ENCODE measurements at places on chromosomes 6 and 20. TPM values are rescaled to one million over a fixed set of nuclear protein-coding genes. Genes with fewer than 3 reads are reported as not detected.

The MATN4 gene
- total RNA-seq = 0.30 TPM

The TOX2 gene
- 0.44 TPM for total RNA-seq

The ETV7 gene
- total RNA-seq = 9.8 TPM

The RSPO4 gene
- 0.28 TPM for total RNA-seq

The MYCT1 gene
- not detected for total RNA-seq

The RBM24 gene
- total RNA-seq = not detected

The CRISP2 gene
- total RNA-seq = not detected

The SOBP gene
- total RNA-seq = 1.2 TPM

The NHLRC1 gene
- total RNA-seq = 0.99 TPM

The FNDC11 gene
- 0.55 TPM for total RNA-seq

The PPP1R10 gene
- total RNA-seq = 140 TPM

The CHRNA4 gene
- not detected for total RNA-seq

The GMPR gene
- total RNA-seq = 14.0 TPM

DNA sequence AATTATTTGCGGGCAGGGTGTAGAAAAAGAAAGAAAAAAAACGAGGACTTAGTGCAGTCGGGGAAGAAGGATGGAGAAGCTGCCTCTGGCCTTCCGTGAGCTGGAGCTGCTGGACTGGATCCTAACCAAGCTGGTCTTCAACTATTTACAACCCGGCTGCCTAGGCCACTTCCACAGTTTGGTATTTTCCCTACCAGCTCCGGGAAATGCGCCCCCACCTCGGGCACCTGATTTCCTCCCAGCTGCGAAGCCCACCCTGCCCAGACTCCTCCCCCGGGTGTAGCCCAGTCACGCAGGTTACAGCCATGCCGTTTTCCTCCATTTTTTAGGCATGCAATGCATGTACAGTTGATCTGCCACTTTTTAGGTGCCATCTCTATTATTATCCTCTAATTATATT is 21.2 kb downstream of the THEMIS start:
- peak; percentile 55 for DNase-seq

- DNase-seq = no peak
Observed at GRCh38 chr6:161446296-161446925, 172.6 kb upstream of the AGPAT4 start.

DNA sequence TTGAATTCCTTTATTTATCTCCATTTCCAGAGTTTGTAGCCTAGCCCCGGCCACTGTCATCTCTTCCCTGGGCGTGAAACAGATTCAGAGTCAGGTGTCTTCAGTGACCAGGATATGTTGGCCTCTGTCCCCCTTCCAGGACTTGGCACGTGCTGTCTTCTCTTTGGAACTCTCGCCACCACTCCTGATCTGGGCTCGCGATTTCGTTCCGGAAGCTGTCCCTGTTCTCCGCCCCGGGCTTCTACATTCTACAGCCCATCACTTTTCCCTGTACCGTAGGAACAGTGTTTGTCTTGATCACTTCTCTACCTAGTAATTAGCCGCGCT is 739 bp downstream of the GSS start:
- no peak for DNase-seq

DNA sequence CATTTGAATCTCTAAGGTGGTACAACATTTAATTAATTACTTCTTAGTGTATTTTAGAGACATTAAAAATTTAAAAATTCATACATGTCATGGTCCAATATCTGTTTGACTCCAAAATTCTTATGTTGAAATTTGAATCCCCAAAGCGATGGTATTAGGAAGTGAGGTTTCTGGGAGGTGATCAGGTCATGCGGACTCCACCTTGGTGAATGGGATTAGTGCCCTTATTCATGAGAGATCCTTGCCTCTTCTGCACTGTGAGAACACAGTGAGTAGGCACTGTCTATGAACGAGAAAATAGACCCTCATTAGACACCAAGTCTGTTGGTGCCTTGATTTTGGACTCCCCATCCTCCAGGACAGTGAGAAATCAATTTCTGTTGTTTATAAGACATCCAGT is 254.7 kb downstream of the PTPRK start:
- DNase-seq = no peak

DNA sequence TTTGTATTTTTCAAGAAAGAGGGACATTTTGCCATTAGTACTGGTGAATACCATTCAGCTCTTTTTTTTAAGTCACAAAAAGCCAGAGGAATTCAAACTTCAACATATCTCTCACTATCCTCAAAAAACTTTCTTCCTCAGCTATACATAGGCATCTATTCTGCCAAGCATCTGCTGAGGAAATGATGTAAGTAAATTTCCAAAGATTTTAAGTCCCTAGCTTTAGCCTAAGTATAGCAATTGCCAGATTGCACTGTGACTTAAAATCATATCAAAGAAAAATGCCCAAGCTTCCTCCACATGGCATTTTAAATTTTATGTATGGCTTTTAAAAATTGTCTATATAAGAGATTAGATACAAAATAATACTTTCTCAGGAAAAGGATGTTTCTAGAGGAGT is 237.4 kb downstream of the EYS start:
- DNase-seq = no peak

GRCh38 chr6:165616116-165616515 is 46.9 kb downstream of the PDE10A start:
- no peak for DNase-seq

DNA sequence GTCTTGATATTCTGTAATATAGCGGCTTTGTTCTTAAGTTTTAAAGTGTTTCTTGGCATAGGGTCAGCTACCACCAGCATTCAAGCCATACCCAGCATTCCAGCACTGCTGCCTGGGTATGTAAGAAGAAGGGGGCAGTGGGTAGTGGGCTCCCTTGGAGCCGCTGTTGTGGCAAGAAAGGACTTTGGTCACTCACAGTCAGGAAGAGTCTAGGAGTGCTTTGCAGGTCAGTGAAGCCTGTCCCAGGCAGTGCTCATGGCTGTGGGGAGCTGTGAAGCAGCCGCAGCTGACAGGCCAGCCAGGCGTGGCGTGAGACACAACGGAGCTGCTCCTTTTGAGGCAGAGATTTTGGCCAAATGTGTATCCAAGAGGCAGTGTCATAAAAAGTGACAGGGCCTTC is 512.0 kb downstream of the CDKAL1 start:
- DNase-seq = no peak

DNA sequence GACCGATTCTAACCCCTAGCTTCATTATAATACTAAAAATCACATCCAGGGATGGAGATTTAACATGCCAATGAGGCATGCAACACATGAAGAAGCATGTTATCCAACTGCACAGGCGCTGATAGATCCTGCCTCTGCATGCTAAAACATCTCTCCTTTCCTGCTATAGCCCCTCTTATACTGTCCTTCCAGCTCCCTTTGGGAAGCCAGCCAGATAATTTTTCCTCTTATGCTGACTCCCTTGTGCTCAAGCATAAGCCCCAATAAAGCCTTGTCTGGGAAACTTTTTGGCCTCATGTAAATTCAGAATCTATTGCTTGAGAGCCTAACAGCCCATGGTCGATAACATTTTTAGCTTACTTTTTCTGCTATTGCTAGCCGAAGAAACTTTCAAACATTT is 404.3 kb downstream of the EPM2A start:
- no peak for DNase-seq

DNA sequence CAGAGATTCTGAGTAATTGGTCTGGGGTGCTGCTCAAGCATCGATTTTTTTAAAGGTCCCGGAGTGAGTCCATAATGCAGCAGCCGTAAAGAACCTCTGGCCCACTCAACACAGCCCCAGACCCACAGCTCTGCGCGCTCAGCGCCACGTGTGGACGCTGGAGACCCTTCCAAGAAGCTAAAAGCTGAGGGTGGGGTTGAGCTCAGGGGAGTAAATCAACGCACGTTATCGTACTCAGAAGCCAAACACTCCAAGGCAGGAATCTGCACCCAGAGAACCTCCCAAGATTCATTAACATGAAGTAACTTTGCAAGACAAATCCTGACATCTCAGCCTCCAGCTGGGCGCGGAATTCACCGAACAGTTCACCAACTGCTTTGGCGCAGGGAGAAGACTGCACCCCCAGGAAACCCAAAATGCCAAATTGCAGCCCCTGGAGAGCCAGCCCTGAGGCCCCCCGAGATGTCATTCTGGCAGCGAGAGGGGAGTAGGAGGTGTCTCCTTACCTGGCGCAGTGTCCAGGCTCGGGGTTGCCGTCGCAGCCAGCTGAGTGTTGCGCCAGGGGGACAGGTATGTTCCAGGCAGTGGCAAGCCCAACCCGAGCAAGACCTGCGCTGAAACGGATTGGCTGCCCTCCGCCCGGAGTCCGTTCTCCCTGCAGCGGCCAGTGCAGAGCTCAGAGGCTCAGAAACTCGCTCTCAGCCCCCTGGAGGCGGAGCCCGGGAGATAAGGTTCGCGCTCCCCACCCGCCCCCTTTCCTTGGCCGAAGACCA is at the start of gene COL21A1:
Gene COL21A1 (minus strand): TSS at position 700 of the 773 bp plus-strand sequence. CDS start 64,962 bp downstream, outside the sequence.
- DNase-seq = no peak

- no peak for DNase-seq
Observed at GRCh38 chr20:58753922-58754551, 61.4 kb downstream of the NPEPL1 start.

GRCh38 chr6:436308-437036 is 44.9 kb downstream of the IRF4 start:
- DNase-seq = no peak

DNA sequence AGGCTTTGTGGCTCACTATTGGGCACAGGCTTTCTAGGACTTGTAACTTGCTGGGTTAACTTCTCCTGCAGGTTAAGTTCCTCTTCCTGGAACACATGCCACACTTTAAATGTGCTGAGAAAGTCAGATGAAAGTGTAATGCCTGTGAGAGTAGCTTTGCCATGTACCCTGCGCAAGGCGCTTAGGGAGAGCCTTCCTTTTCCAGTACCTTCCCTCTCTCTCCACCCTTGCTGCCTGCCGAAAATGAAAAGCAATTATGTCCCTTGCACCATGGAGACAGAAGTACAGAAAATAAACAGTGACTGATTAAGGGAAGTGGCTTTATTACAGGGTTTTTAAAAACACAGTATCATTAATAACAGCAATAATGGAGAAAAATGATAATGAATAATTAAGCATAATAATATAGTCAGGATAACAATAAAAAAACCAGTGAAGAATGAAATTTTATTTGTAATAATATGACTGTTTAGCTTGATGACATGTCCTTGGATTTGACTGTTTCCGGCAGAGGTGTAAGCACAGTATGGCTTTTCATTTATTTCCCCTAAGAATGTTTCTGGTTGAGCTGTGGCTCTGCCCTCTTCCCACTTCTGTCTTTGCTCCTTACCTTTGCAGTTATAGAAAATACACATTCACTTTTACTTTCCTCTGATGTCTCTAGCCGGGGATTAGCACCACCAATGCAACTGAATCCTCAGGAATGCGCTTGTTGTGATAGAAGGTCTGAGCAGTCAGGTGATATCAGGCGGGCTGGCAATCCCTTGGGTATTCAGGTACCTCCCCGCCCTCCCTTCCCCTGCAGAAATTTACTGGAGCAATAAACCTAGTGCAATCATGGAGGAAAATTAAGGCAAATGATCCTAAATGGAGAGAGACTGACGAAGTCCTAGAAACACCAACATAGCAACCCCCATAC is 472.3 kb upstream of the CITED2 start:
- no peak for DNase-seq

GRCh38 chr20:50331469-50332363 is 141.1 kb downstream of the CEBPB start:
- DNase-seq = no peak

DNA sequence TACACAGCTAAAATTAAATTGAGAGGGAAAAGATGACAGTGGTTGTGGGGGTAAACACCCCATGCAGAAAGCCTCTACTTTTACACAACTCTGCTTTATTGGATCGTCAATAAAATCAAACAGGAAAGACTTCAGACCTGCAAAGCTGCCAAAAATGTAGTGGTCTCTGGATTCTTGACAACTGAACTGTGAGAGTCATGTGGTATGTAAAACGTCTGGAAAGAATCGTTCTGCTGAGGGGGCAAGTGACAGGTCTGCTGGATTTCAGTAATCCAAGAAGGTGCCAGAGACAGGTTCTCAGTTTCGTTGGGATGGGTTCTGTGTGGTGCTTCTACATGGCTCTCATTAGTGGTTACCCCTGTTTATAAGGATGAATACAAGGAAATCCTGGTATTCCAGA is 63.3 kb downstream of the TSPYL4 start:
- DNase-seq = no peak

DNA sequence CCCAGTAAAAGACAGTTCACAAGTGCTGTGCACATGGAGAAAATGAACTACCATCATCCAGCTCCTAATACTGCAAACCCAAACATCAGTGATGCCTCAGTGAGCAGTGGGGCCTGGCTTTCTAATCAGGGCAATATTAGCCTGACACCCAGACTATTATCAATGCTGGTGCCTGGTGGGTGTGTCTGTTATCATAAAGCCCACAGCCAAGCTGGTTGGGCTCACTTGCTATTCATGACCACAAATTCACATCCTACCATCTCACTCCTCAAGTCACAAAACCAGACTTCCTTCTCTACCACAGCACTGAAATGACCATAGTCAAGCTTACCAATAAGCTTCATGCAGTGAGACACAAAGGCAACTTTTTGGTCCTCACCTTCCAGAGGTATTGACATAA is 180.8 kb upstream of the PLN start:
- no peak for DNase-seq

GRCh38 chr6:166267526-166267925 is 40.7 kb downstream of the PRR18 start:
- no peak for DNase-seq

- no peak for DNase-seq
Observed at GRCh38 chr6:12058172-12058961, 46.3 kb downstream of the HIVEP1 start.

- no peak for DNase-seq
Observed at GRCh38 chr20:53959911-53960578, 110.3 kb downstream of the BCAS1 start.

GRCh38 chr6:78322068-78322845 is 545.1 kb upstream of the IRAK1BP1 start:
- no peak for DNase-seq

GRCh38 chr6:11008821-11009220 is 35.3 kb downstream of the ELOVL2 start:
- no peak for DNase-seq

- DNase-seq = no peak
Observed at GRCh38 chr20:53853111-53853713, 217.2 kb downstream of the BCAS1 start.
